MG63 (cell line): ENCODE measurements at places on chromosomes 1 and 21.

GRCh38 chr1:168379104-168379860, 98.6 kb downstream of the TBX19 start:
- DNase-seq: no peak

- no peak for DNase-seq
Measured at GRCh38 chr1:76210160-76210559, 135.6 kb downstream of the ST6GALNAC3 start.

DNA sequence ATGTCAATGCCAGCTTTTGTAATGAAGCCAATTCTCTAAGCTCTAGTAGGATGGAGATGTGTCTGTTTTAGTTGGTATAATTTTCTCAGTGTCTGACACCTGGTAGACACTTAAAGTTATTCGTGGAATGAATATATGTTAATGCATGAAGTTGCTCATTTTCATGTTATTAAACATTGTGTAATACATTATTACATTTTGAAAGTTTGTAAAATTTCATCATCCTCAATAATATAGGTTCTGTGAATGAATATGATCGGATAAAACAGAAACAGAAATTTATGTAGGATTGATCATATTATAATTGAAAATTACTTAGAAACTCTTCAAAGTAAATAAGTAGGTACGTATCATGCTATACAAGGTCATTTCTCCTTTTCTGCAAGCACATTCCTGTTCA, 625.3 kb downstream of the PLA2G4A start:
- no peak for DNase-seq

DNA sequence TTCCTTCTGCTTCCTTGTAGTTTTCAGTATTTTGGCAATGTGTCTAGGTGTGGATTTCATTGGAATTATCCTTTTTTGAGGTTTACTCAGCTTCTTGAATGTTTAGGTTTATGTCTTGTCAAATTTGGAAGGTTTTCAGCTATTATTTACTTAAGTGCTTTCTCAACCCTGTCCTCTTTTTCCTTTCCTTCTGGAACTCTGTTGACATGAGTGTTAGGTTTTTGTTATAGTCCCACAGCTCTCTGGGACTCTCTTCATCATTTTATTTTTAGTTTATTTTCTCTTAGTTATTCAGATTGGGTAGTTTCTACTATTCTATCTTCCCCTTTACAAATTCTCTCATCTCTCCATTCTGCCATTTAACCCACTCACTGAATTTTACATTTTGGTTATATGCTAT, 63.1 kb upstream of the GPR88 start:
- no peak for DNase-seq

GRCh38 chr1:4105300-4105880, 205.3 kb upstream of the C1orf174 start:
- DNase-seq: no peak

GRCh38 chr1:225428881-225429455, 1.1 kb upstream of the LBR start:
- DNase-seq: no peak
